ENCODE measurements at places on chromosomes 4 and X.

DNA sequence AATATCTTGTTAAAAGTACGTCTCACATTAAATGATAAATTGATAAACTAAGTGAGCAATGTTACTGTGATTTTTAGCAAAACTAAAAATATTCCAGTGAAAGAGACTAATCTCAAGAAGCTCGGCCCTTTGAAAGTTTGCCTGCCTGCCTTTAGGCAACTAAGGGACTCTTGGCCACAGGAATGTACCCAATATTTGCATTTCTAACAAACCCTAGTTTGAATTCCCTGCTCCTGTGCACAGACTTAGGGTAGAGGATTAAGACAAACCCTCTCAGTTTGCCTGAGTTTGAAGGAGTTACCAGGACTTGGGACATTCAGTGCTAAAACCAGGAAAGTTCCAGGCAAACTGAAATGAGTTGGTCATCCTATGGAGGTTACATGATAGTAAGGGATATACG lies 157.1 kb downstream of the SCFD2 start:
- DNase-seq, result no peak

DNA sequence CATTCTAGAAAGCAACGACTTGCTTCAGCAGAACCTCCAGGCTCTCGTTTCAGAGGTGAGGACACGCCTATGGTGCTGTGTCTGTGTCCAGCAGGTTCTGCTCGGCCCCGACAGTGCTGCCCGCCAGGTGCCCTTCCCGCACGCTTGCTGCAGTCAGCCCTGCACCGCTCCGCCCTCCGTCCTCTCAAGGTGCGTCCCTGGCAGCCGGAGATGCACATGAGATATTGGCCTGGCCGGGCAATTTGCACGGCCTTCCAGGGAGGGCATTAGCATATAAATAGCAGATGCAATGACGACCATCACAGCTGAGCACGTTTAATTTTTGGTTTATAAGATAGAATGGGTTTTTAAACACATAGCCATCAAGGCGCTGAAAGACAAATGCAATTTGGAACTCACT lies 14.4 kb downstream of the UVSSA start:
- DNase-seq, result no peak

- no peak for DNase-seq
These were observed 111.4 kb upstream of the TTC29 start for GRCh38 chr4:147056940-147057610.

- DNase-seq, result no peak
These were observed 1024.0 kb upstream of the SLIT2 start for GRCh38 chr4:19227701-19228100.

DNA sequence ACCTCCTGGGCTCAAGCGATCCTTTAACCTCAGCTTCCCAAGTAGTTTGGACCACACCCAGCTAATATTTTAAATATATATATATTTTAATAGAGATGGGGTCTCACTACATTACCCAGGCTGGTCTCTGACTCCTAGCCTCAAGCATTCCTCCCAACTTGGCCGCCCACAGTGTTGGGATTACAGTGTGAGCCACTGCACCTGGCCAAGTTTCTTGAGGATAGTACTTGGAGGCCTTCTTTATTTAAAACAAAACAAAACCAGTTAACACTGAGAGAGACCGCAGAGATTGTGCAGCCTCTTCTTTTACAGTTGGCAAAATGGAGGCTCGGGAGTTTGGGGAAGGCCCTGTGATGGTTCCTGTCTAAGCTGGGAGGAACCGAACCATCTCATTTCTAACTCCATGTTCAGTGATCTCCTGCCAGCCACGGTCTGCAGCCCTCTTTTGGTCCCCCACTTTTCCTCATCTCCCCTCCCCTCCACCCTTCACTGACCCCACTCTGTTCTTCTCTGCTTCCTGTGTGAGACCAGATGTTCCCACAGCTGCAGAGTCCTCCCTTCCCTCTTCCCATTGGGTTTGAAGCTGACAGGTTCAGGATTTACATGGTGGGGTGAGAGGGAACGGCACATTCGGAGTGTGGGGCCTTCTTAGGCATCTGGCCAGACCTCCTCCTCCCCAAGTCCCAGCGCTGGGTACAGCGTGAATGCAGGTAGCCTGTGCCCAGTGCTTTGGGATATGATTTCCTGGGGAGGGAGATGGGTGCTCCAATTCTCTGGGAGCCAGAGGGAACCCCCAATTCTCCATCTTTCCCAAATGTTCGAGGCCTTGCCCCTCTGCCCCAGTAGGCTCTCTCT lies 1.4 kb upstream of the SORCS2 start:
- no peak for DNase-seq
